ENCODE measurements at places on chromosomes 7 and 10.

GRCh38 chr10:117137031-117137910 lies 799 bp downstream of the VAX1 start:
- DNase-seq: no peak

- DNase-seq: no peak
These were observed 145.3 kb upstream of the FRMD4A start for GRCh38 chr10:14476006-14476405.

GRCh38 chr7:35339811-35340210 lies 85.9 kb upstream of the TBX20 start:
- no peak for DNase-seq

DNA sequence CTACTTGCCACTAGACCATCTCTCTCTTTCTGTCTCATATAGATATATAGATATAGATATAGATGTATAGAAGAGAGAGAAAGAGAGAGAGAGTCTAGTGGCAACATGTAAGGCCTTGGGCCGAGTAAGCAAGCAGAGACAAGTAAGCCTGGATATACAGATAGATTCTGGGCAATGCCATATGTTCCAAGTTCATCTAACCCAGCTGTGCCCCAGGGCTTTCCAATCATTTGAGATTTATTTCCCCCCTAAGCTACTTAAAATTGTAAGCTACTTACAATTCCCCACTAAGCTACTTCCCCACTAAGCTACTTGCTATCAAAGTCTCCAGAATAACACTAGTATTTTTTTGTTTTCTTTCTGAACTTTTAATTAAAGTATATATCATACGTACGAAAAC lies 1094.1 kb downstream of the DNAJB9 start:
- no peak for DNase-seq

- no peak for DNase-seq
These were observed 14.0 kb upstream of the SRI start for GRCh38 chr7:88233828-88234227.

DNA sequence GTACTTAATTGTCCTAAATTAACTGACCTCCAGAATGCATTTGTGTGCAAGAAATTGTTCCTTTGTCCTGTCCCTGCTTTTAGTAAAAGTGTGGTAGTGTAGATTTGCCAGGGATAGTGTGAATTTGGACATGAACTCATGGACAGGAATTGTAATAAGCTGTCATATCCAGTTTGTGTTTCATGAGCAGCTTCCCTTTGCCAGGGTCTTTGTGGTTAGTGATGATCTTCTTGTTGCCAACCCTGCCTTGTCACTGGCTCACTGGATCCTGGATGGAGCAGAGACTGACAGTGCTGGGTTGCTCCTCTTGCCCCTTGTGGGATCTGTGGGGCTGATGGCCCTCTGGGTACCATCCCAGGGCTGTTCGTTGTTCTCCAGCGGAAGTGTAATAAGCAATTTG lies 110.1 kb downstream of the CCNY start:
- no peak for DNase-seq

DNA sequence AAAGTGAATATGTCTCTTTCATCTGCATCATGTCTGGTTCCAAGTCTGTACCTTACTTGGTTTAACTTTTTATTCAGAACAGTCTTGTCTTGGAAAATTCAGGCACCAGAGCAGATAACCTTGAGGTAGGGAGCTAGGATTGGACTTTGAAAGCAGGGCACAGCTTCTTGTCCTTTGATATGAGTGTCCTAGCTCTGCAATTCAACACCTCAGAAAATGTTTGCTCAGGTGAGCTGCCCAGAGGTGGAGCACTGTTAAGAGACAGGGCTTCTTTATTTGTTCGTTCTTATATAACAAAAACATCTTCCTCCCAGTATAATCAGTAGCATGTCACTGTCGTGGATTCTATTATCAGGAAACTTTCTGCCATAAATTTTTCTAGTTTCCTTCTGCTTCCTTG lies 118.3 kb downstream of the LRRC4 start:
- DNase-seq: no peak

- no peak for DNase-seq
These were observed at the start of gene FAM171A1 for GRCh38 chr10:15370856-15371701. FAM171A1 (minus strand) TSS chr10:15371289; CDS start chr10:15371052, 237 bp downstream.

GRCh38 chr7:157151626-157152339 lies 13.1 kb downstream of the UBE3C start:
- no peak for DNase-seq

- no peak for DNase-seq
These were observed 197.7 kb downstream of the CCDC3 start for GRCh38 chr10:12803776-12804175.

- DNase-seq: no peak
These were observed 130.1 kb downstream of the CELF2 start for GRCh38 chr10:11147722-11148121.

- DNase-seq: no peak
These were observed 43.2 kb upstream of the NXPH1 start for GRCh38 chr7:8390262-8390626.

GRCh38 chr7:28173531-28173930 lies 7.1 kb downstream of the JAZF1 start:
- no peak for DNase-seq

- DNase-seq: no peak
These were observed 111.1 kb downstream of the TNS3 start for GRCh38 chr7:47470567-47471357.

DNA sequence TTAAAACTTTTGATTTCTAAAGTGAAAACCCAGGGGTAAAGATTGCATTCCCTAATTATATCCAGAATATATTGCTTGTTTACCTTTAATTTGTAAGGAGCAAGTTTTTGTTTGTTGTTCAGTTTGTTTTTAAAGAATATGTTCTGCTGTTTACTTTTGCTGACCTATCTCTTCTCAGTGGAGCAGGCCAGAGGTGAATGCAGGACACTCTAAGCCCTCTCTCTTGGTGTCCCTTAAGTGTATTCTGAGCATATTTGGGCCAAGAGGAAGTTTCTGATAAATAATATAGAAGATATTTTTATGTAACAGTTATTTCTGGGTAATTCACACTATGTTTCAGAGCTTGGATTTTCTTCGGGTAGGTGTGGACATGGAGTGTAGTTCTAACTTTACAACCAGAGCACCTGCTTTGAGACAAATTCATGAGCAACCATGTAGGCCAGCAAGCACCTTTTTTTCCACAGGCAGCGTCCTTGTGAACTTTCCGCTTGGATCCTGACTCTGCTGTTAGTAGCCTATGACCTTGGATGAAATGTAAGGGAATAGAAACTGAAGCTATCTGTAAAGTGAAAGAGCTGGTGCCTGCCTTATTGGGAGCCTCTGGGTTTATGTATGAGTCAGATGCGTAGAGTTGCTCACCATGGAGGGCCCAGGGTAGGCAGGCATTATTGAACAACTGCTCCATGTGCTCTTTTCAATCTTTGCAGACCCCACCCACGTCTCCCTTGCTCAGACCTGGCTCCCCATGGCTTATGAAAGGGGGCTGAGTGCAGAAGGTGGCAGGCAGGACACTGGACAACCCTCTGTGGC lies 16.1 kb downstream of the OGDH start:
- no peak for DNase-seq

GRCh38 chr7:127955051-127955531 lies 76.1 kb downstream of the LRRC4 start:
- no peak for DNase-seq

DNA sequence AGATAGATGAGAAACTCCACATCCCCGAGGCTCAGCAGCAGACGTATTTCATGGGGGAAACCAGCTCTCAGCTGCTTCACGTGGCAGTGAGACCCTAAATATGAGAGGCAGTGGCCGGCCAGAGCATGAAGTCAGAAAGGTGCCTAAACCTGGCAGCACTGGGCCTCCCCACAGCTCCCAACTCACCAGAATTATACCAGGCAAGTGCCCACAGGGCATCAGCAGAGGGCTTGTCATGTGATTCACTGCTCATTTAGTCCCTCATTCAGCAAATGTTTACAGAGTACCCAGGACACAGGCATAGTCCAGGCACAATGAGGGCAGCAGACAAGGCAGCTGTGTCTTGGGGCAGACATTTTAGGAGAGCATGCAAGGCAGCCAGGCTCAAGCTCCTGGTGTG lies 212.6 kb downstream of the PTPRN2 start:
- DNase-seq: no peak

GRCh38 chr10:85544956-85545355 lies 821.6 kb downstream of the GRID1 start:
- DNase-seq: no peak

- DNase-seq: no peak
These were observed 202.1 kb downstream of the PRPF18 start for GRCh38 chr10:13788711-13789447.

DNA sequence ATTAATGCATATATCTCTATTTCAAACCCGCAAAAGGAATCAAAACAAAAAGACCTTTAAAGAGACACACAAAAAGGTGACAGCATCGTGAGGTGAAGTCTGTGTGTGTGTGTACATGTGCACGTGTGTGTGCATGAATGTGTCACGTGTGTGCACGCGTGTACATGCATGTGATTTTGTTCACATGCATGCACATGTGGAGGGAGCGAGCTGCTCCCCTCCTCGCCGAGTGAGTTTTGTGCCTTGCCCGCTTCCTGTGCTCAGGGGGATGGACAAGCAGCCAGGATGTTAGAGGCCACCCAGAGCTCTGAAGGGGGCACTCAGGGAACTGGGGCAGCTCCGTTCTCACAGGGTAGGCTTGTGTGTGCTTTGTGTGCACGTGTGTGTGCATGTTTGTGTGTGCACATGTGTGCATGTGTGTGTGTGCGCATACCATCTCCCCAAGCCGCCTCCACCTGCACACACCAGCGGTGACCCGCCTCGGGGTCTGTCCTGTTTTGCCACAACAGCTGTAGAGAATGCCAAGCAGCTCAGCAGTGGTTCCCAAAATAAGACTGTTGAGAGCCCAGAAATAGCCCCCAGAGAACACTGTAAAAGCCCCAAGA lies 191.2 kb downstream of the PTPRN2 start:
- DNase-seq: no peak

DNA sequence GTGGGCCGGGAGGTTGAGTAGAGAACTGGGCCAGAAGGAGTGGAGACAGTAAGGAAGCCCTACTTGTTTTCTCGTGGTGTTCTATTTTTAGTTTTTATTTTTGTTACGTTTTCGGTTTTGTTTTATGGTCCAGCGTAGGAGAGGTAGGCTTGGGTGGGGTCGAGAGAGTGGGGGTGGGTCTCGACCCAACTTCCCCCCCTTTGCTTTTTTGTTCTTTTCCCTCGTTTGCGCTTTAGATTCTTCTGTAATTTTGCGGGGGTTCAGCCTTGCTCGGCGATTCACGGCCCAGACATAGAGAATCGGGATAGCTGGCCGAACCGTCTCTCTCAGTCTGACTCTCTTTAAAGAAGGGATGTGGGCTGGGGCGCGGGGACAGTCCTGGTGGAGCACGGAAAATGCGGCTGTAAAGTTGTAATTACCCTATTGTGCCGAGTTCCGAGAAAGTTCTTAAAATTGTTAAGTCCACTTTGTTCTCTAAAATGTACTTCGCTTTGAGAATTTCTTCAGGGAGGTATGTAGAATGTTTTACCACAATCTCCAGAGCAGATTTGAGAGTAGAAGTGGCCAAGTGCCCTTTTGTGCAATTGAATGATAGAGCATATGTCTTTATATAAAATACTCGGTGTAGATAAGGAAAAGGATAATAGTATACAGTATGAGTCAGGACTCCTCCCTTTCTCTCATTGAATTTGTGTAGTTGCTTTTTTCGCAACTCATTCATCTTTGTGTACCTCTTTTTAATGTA lies 816 bp downstream of the DMTF1 start:
- DNase-seq: no peak

DNA sequence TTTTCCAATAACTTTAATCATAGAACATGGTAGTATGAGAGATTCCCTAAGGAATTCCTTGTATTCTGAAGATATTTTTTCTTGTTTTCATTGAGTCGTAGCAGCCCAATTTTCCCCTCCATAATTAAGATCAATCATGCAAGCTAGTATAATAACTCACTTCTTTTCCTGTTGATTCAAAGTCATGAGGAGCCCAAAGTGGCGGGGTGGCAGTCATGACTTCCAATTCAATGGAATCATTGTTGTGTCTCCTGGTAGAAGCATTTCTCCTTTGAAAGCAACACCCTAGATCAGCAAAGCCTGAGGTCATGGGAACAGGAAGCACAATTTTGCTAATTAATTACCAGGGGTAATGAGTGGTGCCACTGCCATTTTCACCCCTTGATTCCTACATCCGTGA lies 77.6 kb upstream of the MAGI2 start:
- no peak for DNase-seq

DNA sequence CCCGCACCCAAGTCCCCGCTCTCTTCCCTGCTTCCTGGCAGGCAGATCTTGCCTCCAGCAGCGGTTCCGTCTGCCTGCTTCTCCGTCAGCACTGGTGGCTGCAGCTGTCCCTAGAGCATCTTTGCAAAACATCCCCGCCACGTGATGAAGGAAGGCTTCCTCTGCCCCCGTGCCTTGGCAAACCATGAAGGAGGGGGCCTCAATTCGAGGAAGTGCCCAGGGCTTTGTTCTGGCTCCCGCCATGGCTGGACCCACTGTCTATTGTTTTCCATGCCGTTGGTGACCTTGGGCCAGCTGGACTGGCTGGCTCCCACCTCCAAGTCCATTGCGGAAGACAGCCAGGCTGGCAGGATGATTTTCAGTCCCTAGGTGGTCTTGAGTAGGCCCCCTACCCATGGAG lies 13.2 kb upstream of the AQP1 start:
- DNase-seq: no peak

DNA sequence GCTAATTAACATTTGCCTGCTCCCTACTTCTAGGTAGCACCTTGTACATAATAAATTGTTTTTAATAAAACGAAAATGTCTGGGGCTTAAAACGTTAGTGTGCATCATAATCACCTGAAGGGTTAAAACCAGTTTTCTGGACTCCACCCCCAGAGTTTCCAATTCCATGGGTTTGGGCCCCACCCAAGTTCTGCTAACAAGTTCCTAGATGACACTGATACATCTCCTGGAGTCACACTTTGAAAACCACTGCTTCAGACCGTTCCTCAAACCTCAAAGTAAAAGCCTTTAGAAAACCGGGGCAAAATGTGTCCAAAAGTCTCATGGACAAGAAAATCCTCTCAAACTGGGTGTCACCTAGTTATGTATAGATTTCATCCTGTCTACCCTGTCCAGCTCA lies 9.3 kb downstream of the OSBPL3 start:
- no peak for DNase-seq

GRCh38 chr10:102118867-102119266 lies 1.3 kb downstream of the LDB1 start:
- no peak for DNase-seq

DNA sequence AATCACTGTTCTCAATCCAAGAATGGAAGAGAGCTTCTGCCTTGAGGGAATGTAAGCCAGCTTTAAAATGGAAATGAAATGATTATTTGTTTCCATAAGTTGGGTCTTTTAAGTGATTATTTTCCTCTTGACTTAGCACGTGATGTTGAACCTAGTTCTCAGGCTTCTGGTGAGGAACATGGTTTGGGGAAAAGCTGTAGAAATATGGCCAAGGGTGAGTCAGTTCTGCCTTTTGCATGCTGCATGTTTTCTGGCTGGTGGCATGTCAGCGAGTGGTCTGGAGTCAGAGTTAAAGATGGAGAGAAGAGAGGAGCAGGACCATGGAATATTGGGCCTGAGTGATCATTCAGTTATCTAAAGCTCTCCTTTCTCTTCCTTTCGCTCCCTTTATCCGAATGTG lies 54.0 kb downstream of the DNAH11 start:
- no peak for DNase-seq

- no peak for DNase-seq
These were observed 818.3 kb downstream of the MAGI2 start for GRCh38 chr7:78635026-78635793.

- DNase-seq: no peak
These were observed 14.0 kb downstream of the RASGEF1A start for GRCh38 chr10:43252783-43253341.

- DNase-seq: no peak
These were observed 17.1 kb upstream of the SLC13A1 start for GRCh38 chr7:123216825-123217224.

All from esophagus squamous epithelium (tissue), 5 donors.